ENCODE measurements at places on chromosomes 13 and 19. TPM values are rescaled to one million over a fixed set of nuclear protein-coding genes. Genes with fewer than 3 reads are reported as not detected.

The NFIC gene
- 50.4 TPM for total RNA-seq

The AXL gene
- total RNA-seq: 185 TPM

The ZNF708 gene
- 9.9 TPM for total RNA-seq

The ADGRE3 gene
- not detected for total RNA-seq

The RASL11A gene
- 116 TPM for total RNA-seq

The PEX11G gene
- 4.2 TPM for total RNA-seq

The PGLYRP1 gene
- not detected for total RNA-seq

The ZNF99 gene
- not detected for total RNA-seq

The GEMIN7 gene
- 48.5 TPM for total RNA-seq

The SLC25A41 gene
- total RNA-seq: not detected

The ZNF507 gene
- total RNA-seq: 8.7 TPM
